Retina (tissue), 1 donor: ENCODE measurements at places on chromosomes 3 and 15.

DNA sequence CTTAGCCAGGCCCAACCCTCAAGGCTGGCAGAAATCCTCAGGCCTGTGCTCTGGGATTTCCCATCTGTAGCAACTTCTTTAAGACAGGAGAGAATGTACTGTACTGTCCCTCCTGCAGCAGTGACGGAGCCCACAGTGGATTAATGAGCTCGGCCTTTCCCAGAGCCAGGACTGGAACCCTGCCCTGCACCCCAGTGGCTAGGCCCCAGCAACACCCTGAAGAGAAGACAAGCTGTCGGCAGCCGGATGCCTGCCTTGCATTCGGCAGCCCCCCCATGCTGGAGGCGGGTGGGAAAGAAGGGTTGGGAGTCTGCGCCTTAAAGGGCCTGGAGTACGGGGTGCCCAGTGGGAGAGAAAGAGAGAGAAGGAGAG is 32.0 kb downstream of the KLHL25 start:
- DNase-seq: no peak

DNA sequence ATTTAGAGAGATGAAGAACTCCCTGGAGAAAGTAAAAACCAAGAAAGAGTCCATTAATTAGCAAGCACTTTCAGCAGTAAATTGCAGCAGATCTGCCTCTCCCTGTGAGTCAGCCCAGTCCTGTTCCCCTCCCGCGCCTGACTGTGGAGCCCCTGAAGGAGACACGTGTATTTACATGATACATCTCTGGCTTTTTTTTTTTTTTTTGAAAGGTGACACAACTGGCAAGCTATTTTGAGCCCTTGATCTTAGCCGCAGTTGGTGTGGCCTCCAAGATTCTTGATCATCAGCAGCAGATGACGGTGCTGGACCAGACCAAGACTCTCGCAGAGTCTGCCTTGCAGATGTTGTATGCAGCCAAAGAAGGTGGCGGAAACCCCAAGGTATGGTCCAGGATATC is 271.8 kb upstream of the TPM1 start:
- DNase-seq: no peak

DNA sequence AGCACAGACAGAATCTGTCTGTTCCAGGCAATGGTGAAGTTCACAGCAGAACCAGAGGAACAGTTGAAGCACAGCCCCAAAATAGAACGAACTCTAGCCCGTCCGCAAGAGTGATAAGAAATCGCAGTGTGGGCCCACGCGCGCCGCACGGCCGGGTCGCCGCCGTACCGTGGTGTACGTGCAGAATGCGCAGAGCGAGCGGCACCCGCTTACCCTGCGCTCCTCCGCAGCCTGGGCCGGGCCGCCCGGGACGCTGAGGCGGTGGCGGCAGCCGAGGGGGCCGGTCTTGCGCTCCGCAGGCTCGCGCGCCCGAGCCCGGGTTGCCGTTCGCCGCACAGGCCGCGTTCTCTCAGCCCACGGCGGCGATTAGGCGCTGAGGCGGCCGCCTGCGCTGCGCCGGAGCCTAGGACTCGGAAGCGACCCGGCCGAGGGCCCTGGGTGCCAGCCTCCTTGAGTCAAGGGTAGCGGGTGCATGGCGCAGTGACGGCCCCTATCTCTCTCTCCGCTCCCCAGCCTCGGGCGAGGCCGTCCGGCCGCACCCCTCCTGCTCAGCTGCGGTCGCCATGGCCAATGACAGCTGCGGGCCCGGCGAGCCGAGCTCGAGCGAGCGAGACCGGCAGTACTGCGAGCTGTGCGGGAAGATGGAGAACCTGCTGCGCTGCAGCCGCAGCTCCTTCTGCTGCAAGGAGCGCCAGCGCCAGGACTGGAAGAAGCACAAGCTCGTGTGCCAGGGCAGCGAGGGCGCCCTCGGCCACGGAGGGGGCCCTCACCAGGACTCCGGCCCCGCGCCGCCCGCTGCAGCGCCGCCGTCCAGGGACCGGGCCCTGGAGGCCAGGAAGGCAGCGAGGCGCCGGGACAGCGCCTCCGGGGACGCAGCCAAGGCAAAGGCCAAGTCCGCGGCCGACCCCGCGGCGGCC is 20.5 kb downstream of the WDR73 start:
- peak; percentile 93 for DNase-seq

DNA sequence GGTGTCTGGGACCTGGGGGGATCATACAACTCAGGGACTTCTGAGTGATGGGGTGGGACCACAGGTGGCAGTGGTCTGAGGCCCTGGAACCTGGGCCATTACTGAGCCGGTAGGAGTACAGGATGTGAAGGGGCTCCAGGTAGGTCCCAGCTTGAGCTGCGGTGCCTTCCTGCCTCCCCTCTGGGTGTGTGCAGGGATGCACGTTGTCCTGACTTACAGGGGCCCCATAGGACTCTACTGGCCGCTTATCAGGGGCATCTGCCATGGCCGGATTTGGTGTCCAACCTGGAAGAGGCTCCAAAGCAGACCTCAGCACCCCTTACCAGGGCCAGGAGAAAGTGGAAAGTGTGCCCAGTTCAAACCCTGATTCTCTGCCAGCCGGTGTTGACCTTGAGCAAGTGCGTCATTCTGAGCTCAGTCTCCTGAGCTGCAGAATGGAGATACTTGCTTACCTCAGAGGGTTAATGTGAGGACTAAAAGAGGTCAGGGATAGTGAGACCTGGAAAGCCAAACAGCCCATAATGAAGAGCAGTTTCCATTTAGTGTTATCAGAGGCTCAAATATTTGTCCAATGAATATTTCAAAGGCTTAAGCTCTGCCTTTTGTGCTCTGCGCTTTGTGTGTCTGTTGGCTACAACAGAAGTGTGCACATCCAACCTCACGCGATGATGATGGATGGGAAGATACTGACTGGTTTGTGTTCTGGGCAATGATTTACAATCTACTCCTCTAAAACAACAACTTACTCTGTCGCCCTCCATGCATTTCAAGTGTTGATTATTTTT is 35.4 kb upstream of the ESYT3 start:
- DNase-seq: no peak

DNA sequence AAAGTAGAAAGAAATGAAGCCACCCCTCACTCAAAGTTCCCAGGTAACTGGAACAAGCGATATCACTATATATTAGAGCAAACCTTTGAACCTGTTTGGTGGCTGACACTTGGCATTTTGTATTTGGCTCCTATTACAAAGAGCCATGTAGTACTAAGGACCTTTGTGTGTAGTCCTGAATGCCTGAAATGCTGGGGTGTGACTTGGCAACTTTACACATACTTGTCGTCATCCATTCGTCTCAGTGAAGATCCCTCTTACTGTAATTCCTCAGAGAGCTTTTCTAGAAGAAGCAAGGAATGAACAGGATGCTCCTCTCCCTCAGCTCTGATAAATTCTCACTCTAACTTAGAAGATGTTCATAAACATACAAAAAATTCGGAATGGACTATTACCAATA is 216.1 kb upstream of the CDIN1 start:
- DNase-seq: no peak

DNA sequence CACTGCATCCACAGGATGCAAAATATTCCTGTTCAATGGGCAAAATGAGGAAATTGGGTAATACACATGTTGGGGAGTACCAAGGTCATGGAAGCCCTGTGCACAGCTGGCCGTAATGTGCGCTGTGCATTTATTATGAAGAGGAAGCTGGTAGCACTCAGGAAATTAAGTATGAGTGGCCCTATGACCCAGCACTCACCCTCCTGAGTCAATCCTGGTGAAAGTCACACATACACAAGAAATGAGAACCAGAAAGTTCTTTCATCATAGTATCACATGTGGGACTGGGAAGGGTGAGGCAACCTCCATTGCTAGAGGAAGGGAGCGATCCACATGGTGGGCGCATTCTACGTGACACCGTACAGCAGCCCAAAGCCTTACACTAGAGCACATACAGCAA is 11.4 kb upstream of the PRR20G start:
- no peak for DNase-seq

- no peak for DNase-seq
These were observed 14.8 kb upstream of the FEM1B start for GRCh38 chr15:68262514-68263356.

DNA sequence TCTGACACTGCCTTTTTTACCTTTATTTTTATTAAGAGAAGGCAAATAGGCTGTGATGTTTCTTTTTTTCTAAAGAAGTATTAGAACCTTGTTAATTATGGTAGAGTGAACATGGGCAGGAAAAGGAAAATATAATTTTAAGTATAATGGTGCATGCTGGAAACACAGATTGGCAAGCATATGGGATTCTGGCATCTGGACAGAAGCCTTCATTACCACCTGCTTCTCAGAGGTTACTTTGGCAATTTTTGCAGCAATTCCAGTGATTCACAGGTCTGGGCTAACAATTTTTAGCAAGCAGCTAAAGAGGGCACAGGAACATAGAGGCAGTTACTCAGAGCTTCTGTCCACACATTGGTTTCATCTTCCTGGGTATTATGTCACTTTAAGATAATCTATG is 258.3 kb downstream of the DIPK2A start:
- DNase-seq: no peak

GRCh38 chr3:59467476-59467875 is 417.7 kb upstream of the CFAP20DC start:
- no peak for DNase-seq
